ENCODE measurements at places on chromosomes 12 and 14.
A peak's percentile ranks its signal among the peaks of the same experiment; 100 is the strongest.

GRCh38 chr12:48793696-48794095, 4.8 kb upstream of the ADCY6 start:
- DNase-seq, result no peak

DNA sequence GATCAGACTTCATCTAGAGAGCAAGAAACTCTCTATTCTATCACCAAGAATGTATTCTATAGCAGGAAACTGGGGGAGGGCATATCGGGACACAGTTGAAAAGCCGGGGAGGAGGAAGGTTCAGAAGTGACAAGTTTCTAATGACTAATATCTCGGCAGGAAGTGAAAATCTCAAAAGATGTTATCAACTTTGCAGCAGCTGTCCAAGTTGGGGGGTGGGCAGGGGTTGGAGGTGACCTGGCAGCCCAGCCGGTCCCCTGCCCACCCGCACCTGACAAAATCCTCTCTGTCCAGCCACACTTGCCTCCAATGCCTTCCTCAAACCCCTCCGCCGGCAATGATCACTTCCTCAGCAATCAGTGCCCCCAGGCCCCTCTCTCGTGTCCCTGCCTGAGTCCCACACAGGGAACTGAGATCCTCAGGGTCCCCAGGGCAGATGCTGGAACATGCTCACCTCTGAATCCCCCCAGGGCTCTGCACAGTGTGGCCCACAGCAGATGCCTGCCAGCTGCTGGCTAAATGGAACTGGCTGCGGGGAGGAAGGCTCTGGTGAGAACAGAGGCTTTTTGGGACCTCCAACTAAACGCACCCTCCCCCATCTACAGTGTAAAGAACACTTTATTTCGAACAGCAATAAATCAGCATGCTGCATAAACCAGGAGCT, 43.9 kb downstream of the CCDC88C start:
- no peak for DNase-seq

DNA sequence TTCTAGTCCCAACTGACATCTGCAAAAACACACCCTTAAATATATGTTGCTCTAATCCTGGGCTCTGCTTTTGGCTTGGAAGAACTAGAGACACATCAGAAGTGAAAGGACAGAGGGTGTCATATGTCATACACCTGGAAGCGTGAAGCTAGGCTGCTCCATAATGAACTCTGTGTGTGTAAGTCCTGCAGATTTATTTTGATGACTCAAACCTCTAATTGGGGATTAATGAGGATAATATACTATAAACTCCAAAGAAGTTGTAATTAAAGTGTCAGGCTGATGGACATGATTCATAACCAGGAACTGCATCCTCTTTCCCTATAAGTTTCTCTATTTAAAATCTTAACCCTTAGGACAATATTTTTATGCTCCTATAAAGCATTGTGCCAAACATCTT, 4.4 kb upstream of the KCNK10 start:
- no peak for DNase-seq

- no peak for DNase-seq
Observed at GRCh38 chr12:87813476-87814234, 215.5 kb downstream of the C12orf50 start.

- DNase-seq, result no peak
Observed at GRCh38 chr14:95468448-95469133, 47.9 kb downstream of the SYNE3 start.

- no peak for DNase-seq
Observed at GRCh38 chr12:106030210-106031071, 108.3 kb downstream of the NUAK1 start.

DNA sequence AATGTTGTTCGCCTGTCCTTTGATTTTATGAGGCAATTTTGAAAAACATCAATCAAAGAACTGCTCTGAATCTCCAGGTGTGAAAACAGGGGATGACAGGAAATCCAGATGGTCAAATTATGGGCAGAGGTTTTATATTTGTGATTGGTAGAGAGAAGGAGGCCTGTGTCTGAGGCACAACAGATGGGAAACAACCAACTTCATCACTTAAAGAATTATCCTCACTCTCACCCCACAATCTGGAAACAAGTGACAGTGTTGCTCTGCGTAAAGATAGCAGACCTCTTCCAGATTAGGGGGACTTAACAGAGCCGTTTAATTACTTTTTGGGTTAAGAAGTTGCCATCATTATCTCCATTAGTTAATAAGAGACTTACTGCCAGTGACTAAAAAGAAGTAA, 64.1 kb upstream of the EGLN3 start:
- DNase-seq, result no peak

DNA sequence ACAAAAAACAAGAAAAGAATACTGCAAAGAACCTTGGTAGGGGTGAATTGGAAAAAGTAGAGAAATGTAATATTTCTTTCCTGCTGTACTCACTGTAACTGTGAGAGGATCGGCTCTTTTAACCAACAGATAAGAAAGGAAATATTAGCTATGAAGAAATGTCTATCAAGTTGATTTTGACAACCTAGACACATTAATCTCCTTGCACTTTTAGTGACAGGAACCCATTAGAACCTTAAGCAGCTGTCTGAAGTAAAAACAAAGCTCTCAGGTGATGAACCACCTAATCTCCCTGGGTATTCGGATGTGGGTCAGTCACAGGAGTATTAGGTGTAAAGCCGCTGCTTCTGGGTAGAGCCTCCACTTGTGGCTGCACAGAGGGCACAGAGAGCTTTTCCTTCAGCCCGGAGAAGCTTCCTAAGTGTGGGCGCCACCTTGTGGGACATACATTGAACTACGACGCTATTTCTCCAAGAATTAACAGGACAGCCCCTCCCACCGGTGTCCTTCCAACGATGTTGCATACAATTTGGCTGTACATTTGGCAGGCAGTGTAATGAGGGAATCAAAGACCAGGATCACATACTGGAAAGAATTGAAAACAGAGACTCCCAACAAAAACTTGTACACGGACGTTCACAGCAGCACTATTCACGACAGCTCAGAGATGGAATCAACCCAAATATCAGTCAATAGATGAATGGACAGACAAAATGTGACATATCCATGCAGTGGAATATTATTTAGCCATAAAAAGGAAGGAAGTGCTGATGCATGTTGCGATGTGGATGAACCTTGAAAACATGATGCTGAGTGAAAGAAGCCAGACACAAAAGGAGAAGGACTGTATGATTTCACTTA, 28.9 kb upstream of the MAPKAPK5 start:
- DNase-seq, result peak; percentile 64

- DNase-seq, result peak; percentile 9
Observed at GRCh38 chr14:104891121-104891551, 26.1 kb downstream of the CEP170B start.

DNA sequence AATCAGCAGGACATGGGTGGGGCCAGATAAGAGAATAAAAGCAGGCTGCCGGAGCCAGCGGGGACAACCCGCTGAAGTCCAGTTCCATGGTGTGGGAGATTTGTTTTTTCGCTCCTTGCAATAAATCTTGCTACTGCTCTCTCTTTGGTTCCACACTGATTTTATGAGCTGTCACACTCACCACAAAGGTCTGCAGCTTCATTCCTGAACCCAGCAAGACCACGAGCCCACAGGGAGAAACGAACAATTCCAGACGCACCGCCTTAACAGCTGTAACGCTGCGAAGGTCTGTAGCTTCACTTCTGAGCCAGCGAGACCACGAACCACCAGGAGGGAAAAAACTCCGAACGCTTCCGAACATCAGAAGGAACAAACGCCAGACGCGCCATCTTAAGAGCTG, 2.8 kb upstream of the CNIH1 start:
- DNase-seq, result no peak

GRCh38 chr12:47417121-47417520, 288.7 kb downstream of the RPAP3 start:
- DNase-seq, result no peak

GRCh38 chr14:61466249-61466904, 145.0 kb downstream of the PRKCH start:
- DNase-seq, result peak; percentile 84

DNA sequence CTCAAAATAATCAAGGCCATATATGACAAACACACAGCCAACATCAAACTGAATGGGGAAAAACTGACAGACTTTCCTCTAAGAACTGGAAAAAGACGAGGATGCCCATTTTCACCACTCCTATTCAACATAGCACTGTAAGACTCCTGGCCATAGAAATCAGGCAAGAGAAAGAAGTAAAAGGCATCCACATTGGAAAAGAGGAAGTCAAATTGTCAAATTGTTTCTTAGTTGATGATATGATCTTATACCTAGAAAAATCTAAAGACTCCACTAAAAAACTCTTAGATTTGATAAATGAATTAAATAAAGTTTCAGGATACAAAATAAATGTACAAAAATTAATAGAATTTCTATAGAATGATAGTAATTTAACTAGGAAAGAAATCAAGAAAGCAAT, 11.2 kb downstream of the OR8S1 start:
- no peak for DNase-seq

DNA sequence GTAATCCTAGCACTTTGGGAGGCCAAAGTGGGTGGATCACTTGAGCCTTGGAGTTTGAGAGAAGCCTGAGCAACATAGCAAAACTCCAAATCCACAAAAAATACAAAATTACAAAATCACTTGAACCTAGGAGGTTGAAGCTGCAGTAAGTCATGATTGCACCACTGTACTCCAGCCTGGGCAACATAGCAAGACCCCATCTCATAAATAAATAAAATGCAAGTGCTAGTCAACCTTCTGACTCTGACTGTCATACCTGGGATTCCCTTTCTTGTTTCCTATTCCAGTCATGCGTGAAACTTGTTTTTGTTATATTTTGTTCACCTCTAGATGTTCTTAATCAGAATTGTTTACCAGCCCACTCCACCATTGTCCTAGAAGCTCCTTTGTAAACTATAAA, 31.4 kb downstream of the ABCD4 start:
- no peak for DNase-seq

DNA sequence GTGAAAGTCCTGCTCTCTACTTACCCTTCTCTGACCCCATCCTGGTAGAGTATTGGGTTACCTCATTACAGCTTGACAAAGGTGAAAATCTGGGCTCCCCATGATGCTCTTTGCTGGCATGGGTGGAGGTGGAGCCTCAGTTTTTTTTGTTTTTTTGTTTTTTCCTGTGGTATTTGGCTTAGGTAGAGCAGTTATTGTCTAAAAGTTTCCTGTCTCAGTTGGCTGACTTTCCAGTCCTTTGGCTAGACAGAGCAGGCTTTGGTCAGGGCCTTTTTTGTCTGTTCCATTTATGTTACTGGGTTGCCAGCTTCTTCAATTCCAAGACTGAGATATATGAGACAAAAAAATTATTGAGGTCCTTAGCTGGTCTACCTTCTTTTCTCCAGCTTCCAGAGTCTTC, 163.4 kb downstream of the GALC start:
- DNase-seq, result no peak

DNA sequence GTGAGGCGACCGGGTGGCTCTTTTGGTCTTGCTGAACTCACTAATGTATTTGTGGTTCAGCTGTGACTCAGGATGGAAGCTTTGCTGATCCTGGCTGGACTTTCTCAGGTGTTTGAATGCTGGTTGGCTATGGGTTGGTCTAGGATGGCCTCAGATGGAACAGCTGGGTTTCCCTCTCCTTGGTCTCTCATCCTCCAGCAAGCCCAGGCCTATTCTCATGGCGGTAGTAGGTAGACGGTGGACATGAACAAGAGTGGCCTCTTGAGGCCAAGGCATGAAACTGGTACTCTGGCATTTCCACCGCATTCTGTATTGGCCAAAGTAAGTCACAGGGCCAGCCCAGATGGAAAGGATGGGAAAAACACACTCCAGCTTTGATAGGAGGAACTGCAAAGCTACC, 11.8 kb upstream of the POLR3B start:
- DNase-seq, result no peak

- DNase-seq, result no peak
Observed at GRCh38 chr12:42145552-42146215, 1.0 kb upstream of the GXYLT1 start.

DNA sequence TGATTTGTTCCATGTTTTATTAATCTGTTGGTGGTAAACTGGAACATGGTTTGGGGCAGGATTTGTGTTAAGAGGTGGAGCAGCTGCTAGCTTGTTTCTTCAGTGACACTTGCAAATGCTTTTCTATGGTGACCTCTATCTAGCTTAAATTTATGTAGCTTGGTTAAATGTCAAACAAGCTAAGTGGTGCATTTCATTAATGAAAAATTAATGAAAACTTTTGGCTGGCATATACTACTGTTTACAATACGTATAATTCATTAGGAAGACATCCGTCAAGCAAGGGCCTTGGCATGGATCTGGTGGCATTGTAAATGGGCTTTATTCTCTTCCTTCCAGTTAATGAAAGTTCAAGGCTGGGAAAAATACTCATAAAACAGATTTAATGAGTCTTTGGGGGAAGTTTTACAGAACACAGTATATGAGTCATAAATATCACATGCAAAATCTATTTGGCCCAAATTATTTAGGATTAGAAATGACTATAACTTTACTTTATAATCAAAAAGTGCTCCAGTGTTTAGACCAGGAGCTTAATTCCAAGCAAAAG, 807.7 kb upstream of the SEL1L start:
- DNase-seq, result no peak

DNA sequence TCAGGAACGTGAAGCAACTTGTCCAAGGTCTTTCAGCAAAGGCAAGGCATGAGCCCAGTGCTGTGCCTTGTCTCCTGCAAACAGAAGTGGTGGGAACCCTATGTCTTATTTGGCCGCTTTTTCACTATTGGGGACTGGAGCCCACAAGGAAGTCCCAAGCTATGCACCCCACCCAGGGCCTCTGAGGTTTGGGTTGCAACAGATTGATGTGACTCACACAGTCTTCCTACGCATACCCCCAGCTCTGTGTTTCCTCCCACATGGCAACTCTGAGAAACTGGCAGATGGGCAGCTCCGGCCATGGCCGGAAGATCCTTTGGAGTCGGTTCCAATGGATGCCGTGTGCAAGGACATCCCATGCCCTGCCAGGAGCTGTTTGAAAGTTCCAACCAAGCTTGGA, 28.3 kb upstream of the CMKLR1 start:
- no peak for DNase-seq

DNA sequence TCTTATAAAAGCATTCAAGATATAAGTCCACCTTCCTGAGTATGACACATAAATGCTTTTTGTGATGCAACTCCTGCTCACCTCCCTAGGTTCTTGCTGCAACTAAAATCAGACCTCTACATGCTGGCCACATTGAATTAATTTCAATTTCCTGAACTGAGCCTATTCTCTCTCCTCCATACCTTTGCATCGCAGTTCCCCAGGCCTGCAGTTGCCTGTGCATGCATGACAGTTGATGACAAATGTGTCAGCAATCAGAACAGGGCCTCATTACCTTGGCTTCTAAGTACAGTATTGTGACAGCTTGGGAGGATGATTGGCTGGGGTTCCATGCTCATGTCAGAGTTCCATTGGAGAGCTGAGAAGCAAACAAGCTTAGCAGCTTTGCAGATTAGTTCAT, 3.9 kb upstream of the TM7SF3 start:
- no peak for DNase-seq

DNA sequence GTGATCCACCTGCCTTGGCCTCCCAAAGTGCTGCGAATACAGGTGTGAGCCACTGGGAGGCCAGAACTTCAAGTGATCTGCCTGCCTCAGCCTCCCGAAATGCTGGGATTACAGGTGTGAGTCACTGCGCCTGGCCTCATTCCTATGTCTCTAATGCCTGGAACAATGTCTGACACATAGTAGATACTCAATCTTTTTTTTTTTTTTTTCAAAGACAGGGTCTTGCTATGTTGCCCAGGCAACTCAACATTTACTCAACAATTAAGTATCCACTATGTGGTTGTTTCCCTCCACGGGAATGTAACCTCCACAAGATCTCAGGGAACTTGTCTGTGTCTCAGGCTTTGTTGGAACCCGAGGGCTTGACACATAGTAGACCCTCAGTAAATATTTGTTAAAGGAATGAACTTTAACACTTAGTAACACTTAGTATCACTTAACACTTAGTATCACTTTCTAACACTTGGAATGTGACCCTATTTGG, 3.0 kb upstream of the TMEM120B start:
- DNase-seq, result no peak
